Hematopoietic multipotent progenitor cell (in vitro differentiated cells): ENCODE measurements at places on chromosomes 7 and 10. TPM values are rescaled to one million over a fixed set of nuclear protein-coding genes. Genes with fewer than 3 reads are reported as not detected.
A peak's percentile ranks its signal among the peaks of the same experiment; 100 is the strongest.

GRCh38 chr10:16232441-16232840, 204.4 kb upstream of the PTER start:
- DNase-seq: no peak

The WDFY4 gene
- 35.5 TPM for total RNA-seq

DNA sequence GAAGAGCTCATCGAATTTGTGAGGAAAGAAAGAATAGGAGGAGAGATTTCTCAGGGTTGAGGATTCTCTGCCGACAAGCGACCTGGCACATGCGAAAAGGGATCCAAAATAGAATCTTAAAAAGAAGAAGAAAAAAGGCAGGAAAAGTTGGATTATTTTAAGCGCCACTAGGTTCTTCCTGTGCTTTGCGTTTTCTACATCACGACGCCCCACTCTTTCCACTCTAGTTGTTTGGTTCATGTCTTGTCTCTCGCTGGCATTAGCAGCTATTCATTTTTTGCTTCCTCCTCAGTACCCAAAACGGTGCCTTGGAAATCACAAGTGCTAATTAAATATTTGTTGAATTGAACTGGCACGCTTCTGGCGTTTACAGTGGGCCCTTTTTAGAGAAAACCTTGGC, 674 bp upstream of the FRA10AC1 start:
- no peak for DNase-seq

DNA sequence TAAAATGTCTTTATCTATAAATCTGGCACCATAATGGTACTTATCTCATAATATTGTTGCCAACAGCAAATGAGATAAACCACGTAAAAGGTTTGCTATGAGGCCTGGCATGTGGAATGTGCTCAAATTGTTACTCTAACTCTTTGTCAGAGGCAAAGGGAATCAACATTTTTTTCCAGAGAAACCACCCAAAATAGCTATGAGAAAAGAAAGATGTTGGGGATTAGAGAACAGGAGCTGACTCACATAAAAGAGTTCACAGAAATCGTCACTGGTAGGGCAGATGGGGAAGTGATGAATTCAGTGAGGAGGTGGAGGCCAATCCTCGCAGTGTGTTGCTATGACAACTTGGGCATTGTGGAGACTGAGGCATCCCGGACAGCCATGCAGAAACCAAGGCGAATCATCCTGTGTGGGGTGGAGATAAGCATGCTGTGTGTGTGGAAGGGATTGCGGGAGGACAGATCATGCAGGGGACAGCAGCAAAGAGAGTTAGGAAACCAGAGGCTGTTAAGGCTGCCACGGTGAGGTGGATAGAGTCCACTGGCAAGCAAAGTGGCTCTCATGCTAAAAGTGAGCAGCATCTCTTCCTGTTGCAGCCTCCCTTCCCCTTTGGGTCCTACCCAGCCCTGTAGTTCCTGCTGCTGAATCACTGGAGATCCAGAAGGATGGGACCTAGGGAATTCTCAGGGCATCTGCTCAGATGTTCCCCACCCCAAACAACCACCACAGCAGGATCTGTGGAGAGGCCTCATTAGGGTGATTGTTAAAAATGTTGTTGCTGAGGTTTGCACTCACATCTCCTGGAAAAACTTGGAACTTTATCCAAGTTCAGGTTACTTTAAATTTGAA, 103.9 kb downstream of the CUBN start:
- peak; percentile 64 for DNase-seq

DNA sequence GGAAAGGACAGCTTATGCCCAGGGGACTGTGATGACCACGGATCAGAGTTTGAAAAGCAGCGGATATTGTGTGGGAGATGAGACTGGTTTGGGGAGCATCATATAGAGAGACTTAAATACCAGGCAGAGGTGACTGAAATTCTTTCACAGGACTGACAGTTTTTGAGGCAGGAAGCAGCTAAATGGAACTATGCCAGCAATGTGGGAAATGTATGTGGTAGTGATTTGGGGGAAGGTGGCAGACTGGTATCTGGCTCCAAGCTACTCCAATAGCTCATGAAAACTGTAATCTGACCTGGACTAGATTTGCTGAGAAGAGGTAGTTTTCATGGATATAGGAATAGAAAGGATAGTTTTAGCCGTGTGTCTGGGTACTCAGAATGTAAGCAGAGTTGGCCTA, 592.6 kb downstream of the REEP3 start:
- DNase-seq: peak; percentile 64

The ATOH7 gene
- 0.27 TPM for total RNA-seq

The PNLIPRP3 gene
- total RNA-seq: not detected
